Activated naive CD4-positive, alpha-beta T cell treated with Interleukin-2 at 50 U/mL for 16 hours (primary cell): ENCODE measurements at places on chromosomes 4 and X.

DNA sequence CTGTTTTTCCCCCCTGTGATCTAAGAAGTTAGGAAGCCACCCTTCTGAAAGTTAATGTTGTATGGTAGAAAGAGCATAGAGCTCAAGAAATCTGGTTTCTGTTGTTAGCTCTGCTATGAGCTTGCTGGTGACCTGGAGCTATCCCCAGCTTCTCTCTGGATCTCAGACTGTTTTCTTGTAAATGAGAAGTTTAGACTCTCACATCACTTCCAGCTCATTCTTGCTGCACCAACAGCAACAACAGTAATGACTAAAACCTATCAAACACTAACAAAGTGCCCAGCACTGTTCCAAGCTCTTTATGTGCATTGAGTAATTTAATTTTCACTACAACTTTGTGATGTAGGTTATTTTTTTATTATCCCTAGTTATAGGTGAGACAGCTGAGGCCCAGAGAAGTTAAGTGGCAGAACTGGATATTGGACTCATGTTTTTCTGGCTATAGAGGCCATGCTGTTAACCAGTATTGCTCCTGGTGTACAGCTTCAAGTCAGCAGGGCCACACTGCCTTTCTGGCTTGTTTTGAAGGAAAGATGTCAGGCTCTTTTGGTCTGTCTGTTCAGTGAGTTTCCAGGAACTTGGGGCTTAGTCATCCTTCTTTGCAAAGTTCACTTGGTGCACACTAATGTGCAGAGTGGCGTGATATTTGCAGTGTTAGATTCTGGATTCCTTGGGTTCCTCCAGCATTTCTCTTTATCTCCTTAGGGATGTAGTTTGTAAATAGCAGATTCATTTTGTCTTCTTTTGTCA lies 27.8 kb upstream of the TMEM164 start:
- DNase-seq, result no peak

GRCh38 chrX:23292354-23292987 lies 42.2 kb upstream of the PTCHD1 start:
- no peak for DNase-seq

DNA sequence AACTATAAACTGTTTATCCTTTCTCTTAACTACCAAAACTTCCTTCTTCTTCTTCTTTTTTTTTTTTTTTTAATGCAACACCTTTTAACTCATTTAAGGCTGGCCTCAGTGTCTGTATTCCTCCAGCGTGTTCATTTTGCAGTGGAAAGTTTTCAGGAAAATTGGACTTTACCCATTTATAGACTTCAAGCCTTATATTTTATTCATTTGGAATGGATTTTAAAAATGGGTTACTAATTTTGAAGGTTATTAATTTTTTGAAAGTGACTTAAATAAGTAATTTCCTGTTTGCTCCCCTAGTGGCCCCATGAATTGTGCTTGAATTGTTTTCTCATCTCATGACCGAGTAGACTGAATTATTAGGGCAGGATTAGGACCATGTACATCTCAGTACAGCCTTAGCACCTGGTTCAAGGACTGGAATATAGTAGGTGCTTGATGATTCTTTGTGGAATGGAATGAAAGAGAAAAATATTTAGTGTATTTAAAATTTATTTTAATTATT lies 282.7 kb downstream of the ANKRD50 start:
- DNase-seq, result no peak

- no peak for DNase-seq
Observed at GRCh38 chrX:69323786-69324720, 158.8 kb upstream of the PJA1 start.

- no peak for DNase-seq
Observed at GRCh38 chr4:132479543-132479942, 669.6 kb upstream of the PCDH10 start.

- DNase-seq, result no peak
Observed at GRCh38 chrX:19057856-19058255, 64.4 kb downstream of the ADGRG2 start.

GRCh38 chr4:8050555-8051206 lies 107.9 kb downstream of the ABLIM2 start:
- DNase-seq, result no peak

DNA sequence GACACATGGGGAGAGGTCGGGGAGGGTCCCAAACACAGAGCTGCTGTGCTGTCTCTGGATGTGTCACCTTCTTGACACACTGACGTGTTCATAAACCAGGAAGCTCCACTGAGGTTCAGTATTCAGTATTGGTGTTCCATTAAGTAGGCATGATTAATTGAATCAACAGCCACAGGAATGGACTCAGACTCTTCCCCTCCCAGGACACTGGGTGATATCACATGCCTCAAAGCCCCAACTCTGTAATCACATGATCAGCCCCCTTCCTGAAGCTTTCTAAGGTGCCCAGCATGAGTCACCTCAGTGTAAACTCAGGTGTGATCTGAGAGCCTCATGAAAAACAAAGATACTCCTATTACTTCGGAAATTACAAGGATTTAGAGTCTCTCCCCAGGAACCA lies 21.1 kb upstream of the HNRNPD start:
- DNase-seq, result no peak

GRCh38 chrX:20320461-20321159 lies 53.9 kb upstream of the RPS6KA3 start:
- peak; percentile 2 for DNase-seq

DNA sequence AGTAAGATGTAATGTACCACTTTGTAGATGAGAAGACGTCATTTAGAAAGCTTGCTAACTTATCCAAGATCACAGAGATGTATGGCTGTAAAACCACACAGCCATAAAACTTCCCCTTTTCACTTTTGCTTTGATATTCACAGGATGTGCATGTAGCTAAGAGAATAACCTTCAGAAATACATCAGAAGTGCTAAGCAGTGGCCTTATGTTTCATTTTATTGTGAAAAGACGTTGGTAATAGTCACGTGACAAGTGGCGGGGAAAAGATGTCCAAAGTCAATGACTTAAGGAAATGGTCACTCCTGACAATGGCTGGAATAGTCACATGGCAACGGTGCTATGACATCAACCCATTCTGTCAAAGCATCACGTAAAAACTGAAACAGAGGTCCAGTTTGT lies 12.9 kb upstream of the WDR17 start:
- DNase-seq, result no peak

GRCh38 chr4:85701861-85702321 lies 226.9 kb downstream of the ARHGAP24 start:
- no peak for DNase-seq

DNA sequence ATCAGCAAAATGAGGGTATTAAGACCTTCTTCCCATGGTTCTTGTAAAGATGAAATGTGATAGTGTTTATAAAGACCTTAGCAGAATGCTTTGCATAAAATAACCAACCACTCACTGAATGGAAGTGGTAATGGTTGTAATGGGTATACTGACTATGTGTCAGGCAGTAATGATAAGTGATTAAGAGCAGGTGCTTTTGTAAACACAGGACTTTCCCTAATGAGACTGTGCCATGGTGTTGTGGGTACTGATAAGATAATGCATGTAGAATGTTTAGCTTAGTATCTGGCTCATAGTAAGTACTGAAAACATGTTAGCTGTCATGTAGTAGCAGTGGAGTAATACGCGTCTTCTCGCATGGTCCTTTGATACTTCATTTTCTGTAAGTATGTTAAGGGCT lies 6.9 kb downstream of the LSM6 start:
- DNase-seq, result no peak

GRCh38 chr4:163085085-163085484 lies 81.6 kb downstream of the NAF1 start:
- DNase-seq, result no peak

DNA sequence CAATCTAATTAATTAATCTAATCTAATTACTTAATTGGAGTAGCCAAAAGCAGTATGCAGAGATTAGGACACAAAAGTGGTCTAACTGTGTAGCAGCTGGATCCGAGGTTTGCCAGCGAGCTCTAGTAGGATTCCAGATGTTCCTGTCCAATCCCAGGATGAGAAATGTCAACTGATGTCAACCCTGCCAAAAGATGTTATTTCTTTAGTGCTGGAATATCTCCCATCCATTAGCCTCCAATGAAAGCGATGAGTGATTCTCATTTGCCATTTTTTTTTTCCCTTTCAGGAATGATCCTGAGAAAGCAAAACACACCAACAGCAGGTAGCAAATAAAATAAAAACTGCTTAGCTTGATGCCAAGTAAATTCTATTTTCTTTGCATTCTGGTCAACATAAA lies 372.9 kb downstream of the STIM2 start:
- DNase-seq, result no peak

- no peak for DNase-seq
Observed at GRCh38 chr4:147779451-147779850, 47.6 kb downstream of the ARHGAP10 start.

GRCh38 chr4:22237155-22237751 lies 278.6 kb downstream of the ADGRA3 start:
- DNase-seq, result peak; percentile 1

DNA sequence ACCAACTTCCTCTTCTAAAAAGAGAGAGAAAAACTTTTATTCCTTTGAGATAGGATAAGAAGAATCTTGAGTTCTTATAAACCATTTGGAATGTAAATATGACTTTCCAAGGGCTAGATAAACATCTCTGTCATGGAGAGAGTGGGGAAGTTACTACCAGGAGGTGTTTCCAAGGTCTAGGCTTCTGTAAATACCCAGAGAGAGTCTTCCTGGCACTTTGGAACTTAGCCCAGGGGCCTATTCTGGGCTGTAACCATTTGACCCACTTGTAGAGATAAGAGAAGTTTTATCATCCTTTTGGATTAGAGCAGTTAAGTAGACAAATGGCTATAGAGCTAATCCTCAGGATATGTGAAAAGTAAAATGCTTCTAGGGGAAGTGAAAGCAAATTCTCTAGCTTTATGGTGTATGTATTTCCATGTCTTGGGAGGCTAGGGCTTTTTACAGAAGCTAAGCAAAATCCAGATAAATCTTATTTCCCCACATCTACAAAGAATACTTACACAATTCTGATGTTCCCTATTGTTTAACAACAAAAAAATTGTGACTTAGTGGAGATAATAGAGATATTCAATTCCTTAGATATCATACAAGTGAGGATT lies 51.1 kb downstream of the MCUB start:
- no peak for DNase-seq

DNA sequence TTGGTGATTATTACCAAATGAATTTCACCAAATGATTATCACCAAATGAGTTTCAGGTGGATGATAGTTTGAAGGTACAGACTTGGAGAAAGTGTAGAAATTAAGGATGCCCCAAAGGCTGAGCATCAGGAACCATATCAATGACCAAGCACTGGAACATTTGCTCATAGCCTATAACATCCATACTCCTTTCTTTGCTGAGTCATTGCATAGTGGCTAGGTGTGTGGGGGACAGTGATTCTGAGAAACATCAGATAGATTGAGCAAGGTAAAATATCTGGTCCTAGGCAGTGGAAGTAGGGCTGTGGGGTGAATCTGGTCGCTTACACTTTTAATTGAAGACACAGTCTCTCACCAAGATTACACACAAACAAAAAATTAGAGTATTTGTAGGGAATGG lies 1362.5 kb upstream of the PABPC4L start:
- DNase-seq, result no peak

- DNase-seq, result no peak
Observed at GRCh38 chr4:55409468-55410171, 13.9 kb downstream of the TMEM165 start.

DNA sequence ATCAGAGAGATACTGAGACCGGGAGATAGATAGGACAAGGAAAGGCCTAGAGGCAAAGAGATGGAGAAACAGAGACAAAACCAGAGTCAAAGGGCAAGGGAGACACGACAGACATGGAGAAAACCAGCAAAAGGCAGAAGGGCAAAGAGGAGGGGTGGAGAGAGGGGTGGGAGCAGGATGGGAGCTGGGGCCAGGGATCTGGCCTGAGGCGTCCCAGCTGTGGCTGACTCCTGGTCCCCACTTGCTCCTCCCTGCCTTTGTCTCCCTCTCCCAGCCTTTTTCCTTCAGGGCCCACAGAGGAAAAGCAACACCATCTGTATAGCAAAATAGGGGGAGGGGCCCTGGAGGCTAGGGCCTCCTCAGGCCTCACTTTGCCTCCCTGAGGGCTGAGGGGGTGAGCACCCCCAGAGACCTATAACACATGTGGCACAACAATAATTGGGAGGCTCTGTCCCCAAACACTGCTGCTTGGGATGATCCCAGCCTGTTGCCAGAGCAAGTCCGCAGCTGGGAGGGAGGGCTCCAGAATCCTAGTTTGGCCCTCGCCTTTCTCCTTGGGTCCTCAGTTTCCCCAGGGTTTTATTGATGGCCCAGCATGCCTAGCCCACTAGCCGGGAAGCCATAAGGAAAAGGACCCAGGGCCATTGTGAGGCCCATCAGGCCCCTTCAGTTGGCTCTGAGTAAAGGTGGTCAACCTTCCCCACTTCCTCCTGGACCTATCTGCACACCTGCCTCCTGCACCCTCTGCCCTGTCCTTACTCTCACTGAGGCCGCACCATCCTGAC lies 96.8 kb downstream of the PJA1 start:
- DNase-seq, result no peak

DNA sequence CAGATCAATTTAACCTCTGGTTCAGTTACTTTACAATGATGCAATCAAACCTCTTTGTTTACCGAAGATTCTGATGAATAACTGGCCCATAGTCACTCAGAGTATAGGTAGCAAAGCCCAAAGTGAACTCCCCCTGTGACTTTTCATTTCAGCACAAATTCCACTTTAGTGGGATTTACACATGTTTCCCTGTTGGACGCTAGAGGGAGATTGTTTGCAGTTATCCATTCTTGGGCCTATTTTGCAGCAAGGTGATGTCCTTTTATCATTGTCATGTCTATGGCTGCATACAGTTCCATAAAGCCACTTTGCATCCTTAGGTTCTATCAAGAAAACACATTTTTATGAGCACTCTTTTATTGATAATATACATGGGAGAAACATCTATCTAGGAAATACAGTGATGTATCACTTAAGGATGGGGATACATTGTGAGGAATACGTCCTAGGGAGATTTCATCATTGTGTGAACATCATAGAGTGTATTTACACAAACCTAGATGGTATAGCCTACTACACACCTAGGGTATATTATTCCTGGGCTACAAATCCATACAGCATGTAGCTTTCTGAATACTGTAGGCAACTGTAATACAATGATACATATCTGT lies 14.5 kb upstream of the DKK2 start:
- DNase-seq, result no peak

DNA sequence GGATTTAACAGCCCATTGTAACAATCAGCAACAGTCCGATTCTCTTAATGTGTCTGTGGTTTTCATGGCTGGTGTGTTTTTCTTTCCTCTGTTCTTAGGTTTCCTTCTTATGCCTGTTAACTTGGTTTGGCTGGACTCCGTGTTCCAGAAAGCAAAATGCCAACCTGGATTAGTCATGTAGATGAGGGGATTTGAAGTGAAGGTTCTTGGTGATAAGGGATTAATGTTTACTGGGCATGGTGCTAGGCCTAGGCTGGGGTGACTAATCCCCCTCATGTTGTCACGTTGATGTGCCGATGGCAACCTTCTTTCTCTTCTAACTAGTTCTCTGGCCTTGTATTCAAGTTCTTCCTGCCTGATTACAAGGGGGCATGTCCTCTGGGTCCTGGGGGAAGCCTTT lies 85.9 kb downstream of the REPS2 start:
- DNase-seq, result no peak

GRCh38 chr4:124868495-124868894 lies 156.0 kb upstream of the ANKRD50 start:
- DNase-seq, result no peak

- DNase-seq, result no peak
Observed at GRCh38 chrX:76147106-76147505, 25.8 kb upstream of the PBDC1 start.

- DNase-seq, result no peak
Observed at GRCh38 chrX:108216919-108217571, 125.5 kb downstream of the ATG4A start.
